ENCODE measurements at places on chromosomes 5 and 9. TPM values are rescaled to one million over a fixed set of nuclear protein-coding genes. Genes with fewer than 3 reads are reported as not detected.

DNA sequence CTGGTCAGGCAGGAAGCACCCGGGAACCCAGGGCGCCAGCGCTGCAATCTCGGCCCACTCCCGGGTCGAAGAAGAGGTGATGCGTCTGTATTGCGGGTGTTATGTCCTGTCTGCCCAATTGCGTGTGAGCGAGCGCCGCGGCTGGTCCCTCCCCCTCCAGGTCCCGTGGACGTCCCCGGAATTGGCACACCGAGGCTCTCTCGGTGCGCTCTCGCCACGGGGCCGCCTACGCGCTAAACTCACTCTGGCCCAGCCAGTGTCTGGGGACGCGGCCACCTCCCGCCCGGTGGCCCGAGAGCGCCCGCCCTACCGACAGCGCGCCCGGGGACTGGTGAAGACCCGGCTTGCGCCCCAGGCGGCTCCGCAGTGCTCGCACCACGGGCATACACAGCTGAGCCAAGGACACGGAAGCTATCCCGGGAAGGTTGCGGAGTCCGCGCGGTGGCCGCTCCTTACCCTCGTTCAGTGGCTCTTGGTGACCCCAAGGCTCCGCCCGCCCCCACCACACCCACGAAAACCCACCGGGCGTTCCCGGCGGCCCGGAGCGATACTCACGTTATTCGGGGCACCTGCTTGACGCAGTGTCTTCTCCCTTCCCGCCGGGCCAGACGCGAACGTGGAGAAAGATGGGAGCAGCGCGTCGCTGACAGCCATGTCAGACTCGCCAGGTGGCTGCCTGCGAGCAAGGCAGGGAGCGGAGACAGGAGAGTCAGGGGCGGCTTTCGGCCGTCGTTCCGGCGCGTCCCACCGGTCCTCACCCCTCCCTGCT, 1.0 kb downstream of the KLF4 start:
- no peak overlapping the region for H3K27ac ChIP-seq
- H3K4me1 ChIP-seq = no peaks in the 10 kb centered on the region
- peak; percentile 16 for DNase-seq

Gene ADCY2
- 0.18 TPM for total RNA-seq

GRCh38 chr5:2836133-2836532, 84.7 kb upstream of the IRX2 start:
- H3K36me3 ChIP-seq = no peaks in the 10 kb centered on the region
- H3K4me3 ChIP-seq = no peak overlapping the region
- peaks cover 5% of the 10 kb centered on the region for H3K27me3 ChIP-seq
- no peak for DNase-seq
- no peak overlapping the region for H3K27ac ChIP-seq
- no peaks in the 10 kb centered on the region for H3K4me1 ChIP-seq

GRCh38 chr5:32836176-32836575, 125.1 kb downstream of the NPR3 start:
- no peaks in the 10 kb centered on the region for H3K36me3 ChIP-seq
- H3K4me3 ChIP-seq = no peak overlapping the region
- H3K27ac ChIP-seq = no peak overlapping the region
- H3K4me1 ChIP-seq = no peaks in the 10 kb centered on the region
- DNase-seq = no peak

Gene WDR70
- total RNA-seq = 43.1 TPM

- no peaks in the 10 kb centered on the region for H3K36me3 ChIP-seq
- no peak overlapping the region for H3K27ac ChIP-seq
- H3K4me3 ChIP-seq = no peak overlapping the region
- H3K27me3 ChIP-seq = peaks cover 21% of the 10 kb centered on the region
- DNase-seq = no peak
Measured at GRCh38 chr5:52990528-52990925, 1.4 kb downstream of the ITGA2 start.

- peaks cover 4% of the 10 kb centered on the region for H3K27me3 ChIP-seq
- no peaks in the 10 kb centered on the region for H3K36me3 ChIP-seq
- DNase-seq = no peak
- no peak overlapping the region for H3K4me3 ChIP-seq
- H3K27ac ChIP-seq = no peak overlapping the region
- no peaks in the 10 kb centered on the region for H3K4me1 ChIP-seq
Measured at GRCh38 chr5:108625654-108626053, 122.0 kb upstream of the FER start.

DNA sequence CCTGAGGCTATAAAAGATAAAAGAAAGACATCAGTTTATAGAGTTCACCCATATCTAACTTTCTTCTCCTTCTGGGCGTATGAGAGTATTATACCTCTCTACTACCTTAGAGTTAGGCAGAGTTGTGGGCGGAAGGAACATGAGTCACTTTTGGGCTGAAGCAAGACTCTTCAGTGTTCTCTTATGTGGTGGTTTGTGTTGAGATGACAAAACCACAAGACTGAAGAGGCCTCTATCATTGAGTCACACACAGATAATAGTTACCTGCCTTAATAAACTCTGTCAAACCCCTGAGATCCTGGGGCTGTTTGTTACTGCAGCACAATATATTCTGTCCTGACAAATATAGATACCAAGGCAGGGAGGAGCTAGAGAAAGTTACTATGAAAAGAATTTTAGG, 184.2 kb downstream of the EFNA5 start:
- H3K27me3 ChIP-seq = no peaks in the 10 kb centered on the region
- no peaks in the 10 kb centered on the region for H3K36me3 ChIP-seq
- H3K4me3 ChIP-seq = no peak overlapping the region
- DNase-seq = no peak
- H3K4me1 ChIP-seq = no peaks in the 10 kb centered on the region

- H3K4me1 ChIP-seq = no peaks in the 10 kb centered on the region
- no peak for DNase-seq
- H3K4me3 ChIP-seq = no peak overlapping the region
- H3K27me3 ChIP-seq = no peaks in the 10 kb centered on the region
- H3K36me3 ChIP-seq = no peaks in the 10 kb centered on the region
- H3K27ac ChIP-seq = no peak overlapping the region
Measured at GRCh38 chr5:94276751-94277150, 341.7 kb downstream of the KIAA0825 start.

Gene POU5F2
- 0.20 TPM for total RNA-seq

GRCh38 chr5:16600946-16601345, 15.9 kb downstream of the RETREG1 start:
- H3K4me1 ChIP-seq = no peaks in the 10 kb centered on the region
- no peak for DNase-seq
- no peak overlapping the region for H3K27ac ChIP-seq
- H3K27me3 ChIP-seq = peaks cover 3% of the 10 kb centered on the region
- H3K36me3 ChIP-seq = no peaks in the 10 kb centered on the region
- H3K4me3 ChIP-seq = no peak overlapping the region

Gene SPINK7
- not detected for total RNA-seq

Gene BAAT
- 0.27 TPM for total RNA-seq

Gene CDC25C
- 19.6 TPM for total RNA-seq

- no peak for DNase-seq
- no peak overlapping the region for H3K4me3 ChIP-seq
- no peaks in the 10 kb centered on the region for H3K36me3 ChIP-seq
- H3K4me1 ChIP-seq = no peaks in the 10 kb centered on the region
- no peak overlapping the region for H3K27ac ChIP-seq
Measured at GRCh38 chr9:26755476-26755875, 137.1 kb downstream of the CAAP1 start.

DNA sequence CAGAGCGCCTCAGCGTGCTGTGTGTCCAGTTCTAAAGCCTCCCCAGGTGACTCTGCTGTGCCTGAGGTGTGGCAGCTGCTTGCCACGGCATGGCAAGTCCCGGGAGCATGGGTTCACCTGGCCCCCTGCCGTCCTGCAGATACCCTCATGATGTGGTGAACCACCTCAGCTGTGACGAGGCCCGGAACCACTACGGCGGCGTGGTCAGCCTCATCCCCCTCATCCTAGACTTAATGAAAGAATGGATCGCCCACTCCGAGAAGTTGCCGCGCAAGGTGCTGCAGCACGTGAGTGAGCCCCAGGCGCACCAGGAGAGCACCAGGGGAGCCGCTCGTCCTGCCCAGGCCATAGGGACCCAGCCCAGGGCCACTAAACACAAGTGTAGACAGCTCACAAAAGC, 9.5 kb downstream of the SPACA9 start:
- no peak for DNase-seq
- H3K27me3 ChIP-seq = peaks cover 61% of the 10 kb centered on the region
- H3K27ac ChIP-seq = no peak overlapping the region
- no peak overlapping the region for H3K4me3 ChIP-seq

DNA sequence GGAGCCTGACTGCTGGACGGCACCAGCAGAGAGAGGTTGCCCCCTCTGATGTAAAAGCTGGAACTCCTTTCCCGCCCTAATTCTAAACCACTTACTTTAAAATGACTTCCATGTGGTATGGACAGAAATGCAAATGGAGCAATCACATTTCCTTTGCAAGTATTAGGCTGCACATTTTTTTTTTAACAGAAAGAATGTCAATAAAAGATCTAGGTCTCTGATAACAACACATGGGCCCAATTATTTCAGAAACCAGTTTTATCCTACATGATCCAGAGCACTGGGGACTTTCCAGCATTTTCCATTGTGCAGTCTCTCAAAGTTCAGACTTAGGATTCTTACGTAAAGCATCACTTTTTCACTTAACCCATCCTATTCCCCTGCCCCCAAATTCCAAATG, 203.7 kb downstream of the NXNL2 start:
- no peak for DNase-seq
- no peak overlapping the region for H3K4me3 ChIP-seq
- no peak overlapping the region for H3K27ac ChIP-seq
- no peaks in the 10 kb centered on the region for H3K36me3 ChIP-seq

GRCh38 chr9:401223-401622, 186.6 kb downstream of the DOCK8 start:
- H3K27me3 ChIP-seq = no peaks in the 10 kb centered on the region
- DNase-seq = no peak
- H3K36me3 ChIP-seq = peaks cover 60% of the 10 kb centered on the region
- no peak overlapping the region for H3K4me3 ChIP-seq
